ENCODE measurements at places on chromosomes 7 and 10.
A peak's percentile ranks its signal among the peaks of the same experiment; 100 is the strongest.

GRCh38 chr10:5814110-5815107 is 1.2 kb upstream of the GDI2 start:
- no peaks in the 10 kb centered on the region for H3K27me3 ChIP-seq
- H3K4me3 ChIP-seq, result peak overlapping the region; percentile 91
- H3K36me3 ChIP-seq, result peaks cover 3% of the 10 kb centered on the region
- peak overlapping the region; percentile 83 for H3K27ac ChIP-seq

GRCh38 chr7:148325208-148325607 is 265.4 kb upstream of the C7orf33 start:
- peaks cover 2% of the 10 kb centered on the region for H3K27me3 ChIP-seq
- no peak overlapping the region for H3K4me3 ChIP-seq
- no peak for DNase-seq
- H3K4me1 ChIP-seq, result peaks cover 6% of the 10 kb centered on the region
- no peak overlapping the region for H3K27ac ChIP-seq

GRCh38 chr7:32586291-32587221 is 91.3 kb downstream of the AVL9 start:
- no peak overlapping the region for H3K27ac ChIP-seq
- peaks cover 27% of the 10 kb centered on the region for H3K4me1 ChIP-seq
- H3K4me3 ChIP-seq, result no peak overlapping the region
- no peaks in the 10 kb centered on the region for H3K27me3 ChIP-seq
- DNase-seq, result no peak

DNA sequence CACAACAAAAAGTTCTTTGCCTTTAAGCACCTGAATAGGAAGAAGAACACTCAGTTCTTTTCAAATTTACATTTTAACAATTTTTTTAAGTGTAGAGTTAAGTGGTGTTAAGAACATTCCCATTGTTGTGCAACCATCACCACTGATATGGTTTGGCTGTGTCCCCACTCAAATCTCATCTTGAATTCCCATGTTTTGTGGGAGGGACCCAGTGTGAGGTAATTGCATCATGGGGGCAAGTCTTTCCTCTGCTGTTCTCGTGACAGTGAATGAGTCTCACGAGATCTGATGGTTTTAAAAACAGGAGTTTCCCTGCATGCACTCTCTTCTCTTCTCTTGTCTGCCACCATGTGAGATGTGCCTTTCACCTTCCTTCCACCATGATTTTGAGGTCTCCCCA is 155.7 kb downstream of the PLXNA4 start:
- no peaks in the 10 kb centered on the region for H3K36me3 ChIP-seq
- H3K27ac ChIP-seq, result no peak overlapping the region
- H3K4me1 ChIP-seq, result peaks cover 51% of the 10 kb centered on the region
- H3K27me3 ChIP-seq, result no peaks in the 10 kb centered on the region
- no peak for DNase-seq
- no peak overlapping the region for H3K4me3 ChIP-seq

GRCh38 chr7:134645935-134646334 is 718 bp upstream of the BPGM start:
- no peak for DNase-seq
- H3K27me3 ChIP-seq, result peaks cover 22% of the 10 kb centered on the region
- H3K4me1 ChIP-seq, result peaks cover 8% of the 10 kb centered on the region
- no peak overlapping the region for H3K27ac ChIP-seq
- peaks cover 7% of the 10 kb centered on the region for H3K36me3 ChIP-seq

DNA sequence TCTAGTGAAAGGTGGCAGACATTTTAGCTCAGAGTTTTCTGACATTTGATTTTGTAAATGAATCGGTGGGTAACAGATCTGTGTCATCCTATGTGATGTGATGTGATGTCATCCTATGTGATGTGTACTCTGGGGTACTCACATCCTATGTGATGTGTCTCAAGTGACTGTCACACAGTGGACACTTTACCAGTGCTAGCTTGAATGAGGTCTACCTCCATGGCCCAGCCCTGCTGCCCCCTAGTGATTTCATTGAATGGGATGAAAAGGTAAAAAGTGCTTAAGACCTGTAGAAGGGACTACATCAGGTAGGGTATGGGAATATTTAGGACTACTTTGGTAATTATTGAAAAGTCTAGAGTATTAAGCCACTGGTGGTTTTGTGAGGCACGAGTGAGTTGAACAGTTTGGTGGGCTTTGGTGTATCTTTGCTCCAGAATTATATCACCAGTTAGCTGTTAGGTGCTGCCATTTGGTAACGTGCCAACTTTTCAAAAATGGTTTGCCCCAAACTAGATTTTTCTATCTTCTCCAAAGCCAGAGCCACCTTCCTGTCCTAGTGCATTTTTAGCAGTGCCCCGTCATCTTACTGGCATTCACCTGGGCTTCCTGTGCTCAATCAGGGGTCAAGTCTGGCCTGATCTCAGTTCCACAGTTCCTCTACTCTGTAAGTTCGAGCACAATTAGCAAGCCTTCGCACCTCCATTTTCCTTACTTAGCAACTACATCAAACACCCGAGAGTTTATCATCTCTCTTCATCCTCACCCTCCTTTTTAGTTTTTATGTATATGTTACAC is 9.7 kb downstream of the EIF4H start:
- H3K4me1 ChIP-seq, result peaks cover 10% of the 10 kb centered on the region
- H3K27ac ChIP-seq, result no peak overlapping the region
- H3K27me3 ChIP-seq, result no peaks in the 10 kb centered on the region
- no peak for DNase-seq

- peaks cover 71% of the 10 kb centered on the region for H3K27me3 ChIP-seq
- H3K4me1 ChIP-seq, result peaks cover 59% of the 10 kb centered on the region
- peak; percentile 34 for DNase-seq
Measured at GRCh38 chr7:157685430-157686284, 348.9 kb downstream of the DNAJB6 start.

GRCh38 chr7:123811056-123811455 is 33.9 kb upstream of the HYAL4 start:
- no peak overlapping the region for H3K27ac ChIP-seq
- no peaks in the 10 kb centered on the region for H3K27me3 ChIP-seq
- DNase-seq, result no peak
- H3K4me1 ChIP-seq, result no peaks in the 10 kb centered on the region
- no peak overlapping the region for H3K4me3 ChIP-seq
